ENCODE measurements at places on chromosomes 7 and 10.

DNA sequence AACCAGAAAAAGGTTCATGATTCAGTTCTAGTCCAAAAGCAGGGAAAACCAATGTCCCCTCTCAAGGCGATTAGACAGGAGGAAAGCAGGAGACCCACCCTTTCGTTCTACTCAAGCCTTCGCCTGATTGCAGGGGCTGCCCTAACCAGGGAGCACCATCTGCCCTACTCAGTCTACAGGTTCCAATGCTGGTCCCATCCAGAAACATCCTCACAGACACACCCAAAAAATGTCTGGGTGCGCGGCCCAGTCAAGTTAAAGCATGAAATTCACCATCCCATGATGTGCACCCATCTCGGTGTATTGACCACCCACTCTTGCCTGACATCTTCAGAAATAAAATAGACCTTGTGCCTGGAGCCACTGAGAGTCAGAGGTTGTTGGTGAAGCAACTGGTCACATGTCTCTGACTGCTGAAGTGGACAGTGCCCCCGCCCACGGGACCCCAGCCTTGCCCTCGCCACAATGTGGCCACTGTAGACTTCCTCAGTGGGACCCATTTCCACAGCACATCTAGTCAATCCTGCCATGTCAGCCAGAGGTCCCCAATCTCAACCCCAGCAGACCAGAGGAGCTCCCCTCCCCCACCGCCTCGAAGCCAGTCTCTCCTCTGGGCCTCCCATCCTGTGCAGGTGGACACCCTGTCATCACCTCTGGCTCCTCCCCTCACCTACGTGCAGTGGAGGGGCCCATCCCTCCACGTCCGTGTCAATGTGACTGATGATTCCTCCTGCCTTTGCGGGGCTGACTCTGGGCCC, 116.3 kb upstream of the PPP2R2D start:
- DNase-seq = no peak

DNA sequence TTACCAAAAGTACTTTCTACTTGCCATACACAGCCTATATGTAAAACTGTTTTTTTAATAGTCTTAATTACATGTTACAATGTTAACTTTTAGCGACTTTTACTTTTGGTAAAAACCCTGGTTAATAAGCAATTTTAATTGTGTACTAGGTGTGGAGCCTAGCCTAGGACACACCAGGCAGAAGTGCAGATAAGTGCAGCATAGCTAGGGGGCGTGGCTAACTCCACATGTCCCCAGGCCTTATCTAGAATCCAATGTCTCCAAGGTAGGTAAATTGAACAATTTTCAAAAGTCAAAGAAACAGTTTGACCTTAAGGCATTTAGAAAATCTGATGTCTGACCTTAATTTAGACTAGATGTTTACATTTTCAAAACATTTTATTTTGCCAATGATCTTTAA, 858.7 kb downstream of the CCSER2 start:
- no peak for DNase-seq

DNA sequence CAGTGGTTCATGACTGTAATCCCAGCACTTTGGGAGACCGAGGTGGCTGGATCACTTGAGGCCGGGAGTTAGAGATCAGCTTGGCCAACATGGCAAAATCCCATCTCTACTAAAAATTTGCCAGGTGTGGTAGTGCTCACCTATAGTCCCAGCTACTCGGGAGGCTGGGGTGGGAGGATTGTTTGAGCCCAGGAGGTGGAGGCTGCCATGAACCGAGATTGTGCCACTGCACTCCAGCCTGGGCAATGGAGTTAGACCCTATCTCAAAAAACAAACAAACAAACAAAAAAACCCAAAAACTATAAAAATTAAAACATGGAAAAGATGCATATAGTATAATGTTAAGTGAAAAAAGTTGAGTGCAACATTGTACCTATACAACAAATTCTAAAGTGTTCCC, 81.4 kb downstream of the AKR1D1 start:
- no peak for DNase-seq

- peak; percentile 12 for DNase-seq
Observed at GRCh38 chr7:79774150-79774549, 320.7 kb upstream of the MAGI2 start.

DNA sequence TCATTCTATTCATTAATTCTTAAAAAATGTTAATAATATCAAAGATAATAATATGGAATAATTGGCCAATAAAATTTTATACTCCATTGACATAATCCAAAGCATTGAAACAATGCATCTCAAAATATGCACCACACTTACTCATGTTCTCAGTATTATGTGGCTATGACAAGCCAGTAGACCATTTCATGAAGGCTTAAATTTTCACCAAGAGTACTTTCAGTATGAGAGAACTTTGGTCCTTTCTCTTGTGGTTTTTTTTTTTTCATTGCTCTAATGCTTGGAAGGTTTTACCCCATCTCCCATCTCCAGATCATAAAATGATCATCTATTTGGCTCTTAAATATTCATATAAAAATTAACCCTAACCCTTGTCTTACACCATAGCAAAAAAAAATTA, 45.5 kb upstream of the TMEM140 start:
- DNase-seq = no peak

DNA sequence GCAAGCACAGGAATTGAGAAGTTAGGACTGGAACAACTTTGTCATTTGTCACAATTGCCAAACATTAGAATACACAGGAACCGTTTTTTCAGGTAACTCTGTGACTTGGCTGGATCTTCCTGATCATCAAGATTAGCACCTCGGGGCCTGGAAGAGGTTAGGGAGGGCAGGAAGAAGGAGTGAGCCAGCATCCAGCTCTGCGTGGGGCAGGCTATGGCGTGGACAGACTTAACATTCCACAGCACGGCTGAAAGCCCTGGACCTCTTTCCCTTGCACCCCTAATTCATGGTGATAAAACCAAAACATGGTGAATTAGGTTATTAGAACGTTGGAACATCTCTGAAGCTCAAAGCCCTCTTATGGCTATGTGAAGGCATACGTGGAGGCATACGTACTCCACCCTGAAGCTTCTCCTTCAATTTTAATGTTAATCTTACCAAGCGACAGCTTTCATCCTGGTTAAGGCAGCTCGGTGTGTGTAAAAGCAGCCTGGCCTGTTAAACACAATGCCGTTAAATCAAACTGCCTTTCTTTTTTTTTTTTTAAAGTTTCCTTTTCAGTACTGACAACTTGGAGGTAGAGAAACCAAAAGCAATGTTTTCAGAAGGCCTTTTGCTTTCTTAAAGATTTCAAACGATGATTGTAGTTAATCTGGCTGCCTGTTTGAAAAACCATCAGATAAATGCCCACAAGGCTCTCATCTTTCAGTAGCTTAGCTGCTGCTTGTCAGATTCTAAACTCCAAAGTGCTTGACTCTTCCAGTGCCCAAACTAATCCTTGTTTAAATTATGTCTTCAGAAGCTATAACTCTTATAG, 4.5 kb downstream of the GRK5 start:
- DNase-seq = no peak

DNA sequence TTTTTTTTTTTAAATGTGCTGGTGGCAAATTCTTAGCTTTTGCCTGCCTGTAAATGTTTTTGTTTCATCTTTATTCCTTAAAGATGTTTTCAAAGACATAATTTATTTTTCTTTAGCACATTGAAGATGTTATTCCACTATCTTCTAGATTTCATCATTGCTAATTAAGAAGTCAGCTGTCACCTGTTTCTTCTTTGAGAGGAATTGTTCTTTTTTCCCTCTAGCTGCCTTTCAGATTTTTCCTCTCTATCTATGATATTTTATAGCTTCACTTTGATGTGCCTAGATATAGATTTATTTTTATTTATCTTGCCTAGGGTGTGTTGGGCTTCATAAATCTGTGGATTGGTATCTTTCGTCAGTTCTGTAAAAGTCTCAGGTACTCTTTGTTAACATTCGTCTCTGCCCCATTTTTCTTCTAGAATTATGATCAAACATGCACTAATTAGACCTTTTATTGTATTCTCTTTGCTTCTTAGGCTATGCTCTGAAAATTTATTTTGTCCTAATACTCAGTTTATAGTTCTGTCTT, 50.0 kb upstream of the GATA3 start:
- DNase-seq = no peak

DNA sequence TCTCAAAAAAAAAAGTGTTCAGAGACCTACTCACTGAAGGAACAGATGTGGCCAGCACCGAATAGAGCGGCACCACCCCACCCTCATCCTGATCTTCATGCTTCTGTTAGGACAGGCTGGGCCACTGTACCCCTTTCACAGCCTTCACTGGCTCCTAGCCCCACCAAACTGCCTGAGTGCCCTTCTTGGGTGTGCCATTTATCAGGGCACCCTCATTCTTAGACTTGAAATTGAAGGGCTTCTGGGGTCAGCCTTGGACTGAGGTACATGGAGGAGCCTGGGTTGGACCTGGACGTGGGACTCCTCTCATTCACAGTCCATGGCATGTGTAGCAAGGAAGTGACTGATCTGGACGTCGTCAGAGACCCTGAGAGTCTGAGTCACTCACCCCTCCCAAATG, 190.3 kb downstream of the COBL start:
- no peak for DNase-seq

GRCh38 chr10:113340282-113340681, 212.6 kb upstream of the HABP2 start:
- DNase-seq = no peak

DNA sequence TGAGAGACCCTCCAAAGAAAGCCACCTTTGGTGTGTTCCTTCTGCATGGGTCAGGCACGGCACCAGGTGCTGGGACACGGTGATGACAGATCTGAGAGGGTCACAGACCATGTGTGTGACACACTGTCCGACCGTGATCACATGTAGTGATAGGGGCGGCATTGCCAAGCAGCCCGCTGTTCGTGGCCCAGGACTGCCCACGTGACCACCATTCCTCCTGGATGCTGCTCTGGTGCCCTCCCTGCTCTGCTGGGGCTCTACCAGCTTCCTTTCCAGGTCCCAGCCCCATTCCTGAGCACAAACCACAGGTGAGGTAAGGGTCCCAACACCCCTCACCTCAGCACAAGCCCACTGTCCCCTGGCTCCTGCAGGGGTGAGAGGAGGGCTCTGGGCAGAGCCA, 10.1 kb upstream of the SLC18A3 start:
- DNase-seq = no peak

DNA sequence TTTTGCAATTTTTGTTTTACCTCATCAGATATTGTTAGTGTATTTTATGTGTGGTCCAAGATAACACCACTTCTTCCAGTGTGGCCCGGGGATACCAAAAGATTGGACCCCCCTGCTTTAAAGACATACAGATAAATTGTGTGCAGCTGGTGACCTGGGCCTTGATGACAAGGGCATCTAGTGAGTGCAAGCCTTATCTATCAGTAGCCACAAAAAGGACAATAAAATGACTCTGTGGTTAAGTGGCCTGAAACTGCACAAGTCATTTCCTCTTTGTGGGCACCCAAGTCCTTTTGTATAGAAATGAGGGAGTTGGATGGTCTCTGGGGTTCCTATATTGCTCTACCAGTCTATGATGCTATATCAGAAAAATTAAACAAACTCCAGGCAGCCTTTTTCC, 98.1 kb downstream of the PARD3 start:
- no peak for DNase-seq

GRCh38 chr7:23783115-23783514, 73.1 kb downstream of the STK31 start:
- DNase-seq = no peak

DNA sequence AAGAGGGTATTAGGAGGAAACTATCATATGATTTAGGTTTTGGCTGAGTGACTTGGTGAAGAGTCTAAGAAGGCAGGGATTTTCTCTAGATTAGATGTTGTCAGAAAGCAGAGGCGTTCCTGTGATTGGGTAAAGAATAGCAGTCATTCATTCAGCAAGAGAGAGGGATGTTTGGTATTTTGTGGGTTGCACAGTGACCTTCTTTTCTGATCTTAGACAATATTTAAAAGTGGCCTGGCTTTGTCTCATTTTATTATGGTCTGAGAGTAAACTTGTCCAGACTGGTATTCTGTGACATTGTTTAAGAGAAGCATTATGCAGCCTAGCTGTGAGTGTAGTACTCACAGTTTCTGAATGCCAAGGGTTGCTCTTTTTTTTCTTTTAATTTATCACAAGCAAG, 18.5 kb downstream of the HYAL4 start:
- DNase-seq = no peak

DNA sequence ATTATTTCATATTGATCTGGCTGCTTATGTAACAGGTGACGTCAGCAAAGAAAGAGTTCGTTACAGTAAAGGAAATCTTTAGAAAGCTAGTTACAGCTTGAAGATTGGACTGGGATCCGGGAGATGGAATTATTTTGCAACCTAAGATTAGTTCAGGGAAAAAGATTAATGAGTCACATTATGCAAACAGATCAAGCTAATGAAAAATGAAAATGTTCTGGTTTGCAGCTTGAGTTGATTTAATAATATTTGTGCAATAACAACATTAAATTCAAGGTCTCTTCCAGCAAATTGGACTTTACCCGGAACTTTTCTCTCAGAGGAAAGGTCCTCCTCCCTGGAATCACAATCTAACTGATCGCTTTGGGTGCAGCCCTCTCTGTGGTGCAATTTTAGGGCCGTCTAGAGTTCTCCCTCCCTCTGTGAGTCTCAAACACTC, 119.5 kb downstream of the OTUD1 start:
- no peak for DNase-seq

DNA sequence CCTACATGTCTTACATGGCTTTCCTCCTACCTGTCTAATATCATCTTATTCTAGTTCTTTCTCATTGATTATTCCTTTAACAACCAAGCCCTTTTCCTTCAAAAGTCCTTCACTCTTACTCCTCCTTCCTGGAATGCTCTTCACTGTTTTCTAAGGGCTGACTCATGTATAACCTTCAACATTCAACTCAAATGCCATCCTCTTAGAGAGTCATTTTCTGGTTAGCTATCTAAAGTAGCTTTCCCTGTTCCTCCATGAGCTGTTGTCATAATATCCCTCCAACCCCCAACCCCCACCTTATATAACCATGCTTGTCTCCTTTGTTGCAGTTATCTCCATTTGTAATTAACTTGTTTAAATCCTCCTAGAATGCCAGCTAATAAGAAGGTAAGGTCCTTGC, 286.8 kb downstream of the ADK start:
- peak; percentile 48 for DNase-seq

DNA sequence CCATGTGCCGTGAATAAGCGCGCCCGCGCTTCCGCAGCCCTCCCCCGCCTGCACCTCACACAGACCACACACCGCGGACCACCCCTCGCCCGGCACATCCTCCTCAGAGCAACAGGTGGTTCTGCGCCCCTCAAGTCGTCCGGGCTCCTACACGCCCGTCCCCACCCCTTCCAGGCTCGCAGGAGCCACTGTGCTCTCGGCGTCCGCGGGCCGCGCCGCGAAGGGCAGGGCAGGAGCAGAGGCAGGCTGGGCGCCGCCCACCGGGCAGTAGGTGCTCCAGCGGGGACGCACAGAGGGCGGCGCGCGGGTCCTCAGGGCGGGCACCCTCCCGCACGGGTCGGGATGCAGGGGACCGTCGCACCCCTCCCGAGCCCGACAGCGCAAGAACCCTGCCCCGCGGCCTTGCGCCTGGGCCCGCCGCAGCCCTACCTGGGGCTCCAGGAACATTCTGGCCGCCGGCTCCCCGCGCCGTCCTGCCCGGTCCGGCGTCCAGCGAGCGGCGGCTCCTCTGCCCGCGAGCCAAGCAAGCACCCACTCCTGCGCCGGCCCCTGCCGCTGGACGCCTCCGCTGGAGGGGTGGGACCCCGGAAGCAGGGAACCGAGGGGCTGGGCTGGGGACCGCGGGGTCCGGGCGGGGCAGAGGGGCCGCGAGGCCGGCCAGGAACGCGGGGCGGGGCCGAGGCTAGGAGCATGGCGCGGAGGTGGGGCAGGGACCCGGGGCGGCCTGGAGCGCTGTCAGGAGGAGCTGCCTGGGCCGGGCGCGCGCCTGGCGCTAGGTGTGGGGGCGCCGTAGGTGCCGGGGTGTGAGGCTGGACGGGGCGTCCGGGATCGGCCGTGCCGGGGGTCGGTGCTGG, 37.4 kb downstream of the RASGEF1A start:
- no peak for DNase-seq

GRCh38 chr7:16350634-16351033, 70.7 kb downstream of the CRPPA start:
- DNase-seq = no peak
